Sigmoid colon (tissue), 7 donors: ENCODE measurements at places on chromosomes 12 and 14. TPM values are rescaled to one million over a fixed set of nuclear protein-coding genes. Genes with fewer than 3 reads are reported as not detected.

DNA sequence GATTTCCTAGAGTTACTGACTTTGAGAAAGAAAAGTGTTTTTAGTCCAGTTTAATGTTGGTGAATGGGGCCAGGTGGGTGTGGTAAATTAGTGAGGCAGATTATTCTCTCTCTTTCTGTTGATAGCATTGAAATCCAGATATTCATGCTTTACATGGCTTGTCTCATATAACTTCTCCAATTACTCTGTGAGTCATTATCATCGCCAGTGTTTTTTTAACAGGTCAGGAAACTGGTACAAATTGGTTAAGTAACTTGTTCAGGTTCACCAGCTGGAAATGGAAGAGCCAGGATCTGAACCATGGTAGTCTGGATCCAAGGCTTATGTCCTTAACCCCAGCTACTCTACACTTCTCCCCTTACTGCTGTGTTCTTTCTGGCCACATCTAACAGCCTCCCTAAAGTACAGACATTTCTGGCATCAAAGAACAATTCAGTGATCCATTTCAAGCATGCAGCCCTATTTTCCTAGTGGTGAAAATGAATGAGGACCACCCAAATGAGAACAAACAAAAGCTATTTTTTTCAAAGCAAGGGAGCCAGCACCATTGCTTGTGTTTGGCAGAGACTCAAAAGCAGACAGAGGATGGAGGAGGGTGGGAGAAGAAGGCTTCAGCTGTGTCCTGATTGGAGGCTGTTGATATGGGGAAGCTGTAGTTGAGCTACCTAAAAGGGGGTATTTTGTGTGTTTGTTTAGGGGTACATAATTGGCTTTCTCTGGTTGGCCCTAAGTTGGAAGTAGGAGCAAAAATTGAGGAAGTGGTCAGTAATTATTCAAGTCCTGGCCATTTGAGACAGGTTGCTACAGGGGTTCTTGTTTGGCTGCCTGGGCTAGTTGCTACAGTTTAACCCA is 1.7 kb downstream of the IRAK3 start:
- DNase-seq = no peak

DNA sequence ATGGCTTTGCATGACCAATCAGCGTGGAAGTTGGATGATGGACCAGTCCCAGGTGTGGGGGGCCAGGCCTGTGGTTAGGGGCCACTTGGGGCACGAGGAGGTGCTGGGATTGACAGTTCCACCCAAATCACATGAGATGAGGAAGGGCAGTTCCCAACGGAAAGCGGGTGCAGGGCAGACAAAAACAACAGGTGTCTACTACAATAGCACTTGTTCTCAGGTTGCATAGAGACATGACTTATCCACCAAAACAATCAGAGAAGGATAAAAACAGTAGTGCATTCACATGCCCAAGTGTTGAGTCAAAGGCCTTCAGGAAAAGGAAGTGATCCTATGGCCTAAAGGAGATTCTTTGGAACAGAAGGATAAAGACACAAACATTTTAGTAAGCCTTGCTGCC is 14.6 kb upstream of the EIF2B2 start:
- no peak for DNase-seq

DNA sequence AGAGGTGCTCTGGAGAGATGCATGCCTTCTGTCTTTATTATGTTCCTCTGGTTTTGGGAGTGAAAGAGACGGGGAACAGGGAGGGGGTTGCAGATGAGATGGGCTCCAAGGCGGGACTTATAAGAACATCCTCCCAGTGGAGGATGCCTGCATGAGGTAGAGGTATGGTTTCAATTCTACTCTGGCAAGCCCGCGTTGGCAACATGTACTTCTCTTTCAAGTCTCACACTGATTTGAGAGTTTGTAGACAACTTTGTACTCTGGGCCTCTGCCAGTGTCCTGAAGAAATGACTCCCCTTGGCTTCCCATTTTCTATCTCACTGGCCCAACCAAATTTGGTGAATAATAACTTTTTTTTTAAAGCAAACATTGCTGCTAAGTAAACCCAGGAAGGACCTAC is 121.3 kb downstream of the C12orf75 start:
- no peak for DNase-seq

GRCh38 chr12:118972982-118973381 is 8.4 kb upstream of the SRRM4 start:
- no peak for DNase-seq

- DNase-seq = no peak
These were observed 18.6 kb upstream of the CCDC198 start for GRCh38 chr14:57512220-57512619.

DNA sequence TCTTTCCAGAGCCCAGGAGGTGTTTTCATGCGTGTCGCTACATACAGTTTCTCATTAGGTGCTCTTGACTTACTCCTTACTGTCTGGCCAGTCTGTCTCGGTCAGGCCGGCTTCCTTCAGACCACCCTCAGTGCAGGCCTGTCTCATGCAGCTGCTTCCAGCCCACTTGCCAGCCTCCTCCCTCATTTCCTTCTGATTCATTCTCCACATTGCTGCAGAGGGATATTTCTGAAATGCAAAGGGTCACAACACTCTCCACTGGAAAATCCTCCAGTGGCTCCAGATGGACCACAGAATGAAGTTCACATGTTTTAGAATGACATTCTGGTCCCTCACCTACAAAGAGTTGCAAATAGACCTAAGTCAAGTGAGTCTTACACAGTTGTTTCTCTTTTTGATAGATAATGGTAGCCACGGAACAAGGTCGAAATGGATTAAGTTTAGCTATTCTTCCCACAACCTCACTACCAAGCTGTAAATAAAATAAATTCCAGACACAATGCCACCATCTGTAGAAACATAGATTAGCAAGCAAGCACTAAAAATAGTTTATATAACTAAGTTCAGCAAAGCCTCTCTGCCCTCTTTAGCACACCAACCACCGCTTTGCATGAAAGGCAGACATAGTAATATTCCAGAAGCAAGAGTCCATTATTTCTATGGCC is 146.9 kb downstream of the ESR2 start:
- DNase-seq = no peak

DNA sequence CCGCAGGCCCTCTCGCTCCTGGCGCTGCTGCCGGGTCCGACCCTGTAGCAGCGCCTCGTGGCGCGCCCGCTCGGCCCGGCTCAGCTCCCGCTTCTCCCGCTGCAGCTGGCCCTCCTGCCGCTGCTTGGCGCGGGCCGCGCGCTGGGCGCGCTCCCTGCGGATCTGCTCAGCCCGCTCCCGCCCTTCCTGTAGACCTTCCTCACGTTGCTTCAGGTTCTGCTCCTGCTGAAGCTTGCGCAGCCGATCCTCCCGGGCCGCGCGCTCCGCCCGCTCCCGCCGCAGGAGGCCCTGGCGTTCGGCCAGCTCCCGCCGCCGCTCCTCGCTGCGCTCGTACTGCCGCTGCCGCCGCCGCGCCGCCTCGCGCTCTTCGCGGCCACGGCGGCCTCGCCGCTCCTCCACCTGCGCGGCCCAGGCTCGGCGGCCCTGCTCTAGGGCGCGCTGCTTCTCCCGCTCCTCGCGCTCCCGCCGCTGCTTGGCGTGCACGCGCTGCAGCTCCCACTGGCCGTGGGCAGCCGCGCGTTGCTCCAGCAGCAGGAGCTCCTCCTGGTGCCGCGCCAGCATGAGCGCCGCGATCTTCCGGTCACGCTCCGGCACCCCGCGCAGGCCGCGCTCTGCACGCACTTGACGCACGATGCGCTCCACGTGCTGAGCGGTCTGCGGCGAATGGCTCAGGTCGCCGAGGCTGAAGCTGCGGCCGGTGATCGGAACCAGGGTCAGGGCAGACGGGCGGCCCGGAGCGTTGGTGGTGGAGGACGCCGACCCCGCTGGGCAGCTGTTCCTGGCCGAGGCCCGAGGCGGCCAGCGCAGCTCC is 2.4 kb downstream of the CCDC177 start:
- no peak for DNase-seq

DNA sequence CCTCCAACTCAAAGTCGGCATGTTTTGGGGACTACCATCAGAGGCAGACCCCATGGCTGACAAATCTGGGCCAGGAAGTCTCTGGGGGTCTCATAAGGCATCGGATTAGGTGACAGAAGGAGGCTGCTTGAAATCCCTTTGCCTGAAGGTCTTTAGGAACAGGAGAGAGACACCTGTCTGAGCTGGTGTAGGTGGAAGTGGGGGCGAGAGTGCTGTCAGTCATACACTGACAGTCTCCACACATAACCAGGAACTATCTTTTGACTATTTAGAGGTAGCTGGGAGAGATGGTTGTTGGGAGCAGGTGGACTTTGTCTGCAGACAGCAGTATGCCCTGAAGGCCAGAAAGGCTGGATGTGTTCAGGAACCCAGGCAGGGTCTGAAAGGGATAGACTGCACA is 98.7 kb downstream of the PRMT8 start:
- peak; percentile 15 for DNase-seq

GRCh38 chr12:127286281-127286680 is 980.7 kb upstream of the TMEM132C start:
- no peak for DNase-seq

DNA sequence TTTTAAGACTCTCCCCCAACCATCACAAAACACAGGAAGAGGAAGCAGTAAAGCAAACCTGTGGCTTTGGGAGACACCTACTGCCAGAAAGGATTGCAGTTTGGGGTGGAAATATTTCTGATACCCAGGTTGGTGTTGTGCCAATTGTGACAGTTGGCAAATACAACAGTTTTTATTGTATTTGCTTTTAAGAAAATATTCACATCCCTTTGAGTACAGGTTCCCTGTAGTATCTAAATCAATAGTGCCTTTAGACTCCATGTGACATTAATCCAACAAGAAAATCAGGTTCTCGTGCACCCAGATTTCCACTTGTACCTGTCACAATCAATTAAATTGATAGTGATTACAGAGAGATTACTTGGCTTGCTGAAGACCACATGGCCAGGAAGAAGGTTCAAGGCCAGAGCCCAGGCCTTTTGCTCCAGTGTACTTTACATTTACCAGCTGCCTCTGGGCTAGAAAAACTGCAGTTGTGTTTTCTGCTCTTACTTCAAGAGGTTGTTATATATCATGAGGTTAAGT is 361.2 kb downstream of the ATP23 start:
- no peak for DNase-seq

- no peak for DNase-seq
These were observed 95.2 kb downstream of the EGLN3 start for GRCh38 chr14:33855672-33856071.

DNA sequence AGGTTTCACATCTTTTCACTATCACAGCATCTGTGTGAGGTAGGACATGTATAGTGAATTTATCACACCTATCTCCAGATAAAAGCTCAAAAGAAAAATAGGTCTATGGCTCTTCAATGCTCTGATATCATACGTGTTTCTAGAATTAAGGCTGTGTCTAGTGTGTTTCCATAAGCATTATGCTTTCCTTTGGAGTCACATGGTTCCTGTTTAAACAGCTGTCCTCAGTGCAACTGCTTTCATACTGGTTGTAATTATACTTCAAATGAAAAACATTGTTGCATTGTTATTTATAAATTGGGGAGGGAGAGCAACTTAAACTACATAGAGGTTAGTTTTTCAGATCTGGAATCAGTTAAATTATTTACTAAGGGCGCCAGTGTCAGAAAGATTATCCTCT is 151.6 kb downstream of the SYT1 start:
- DNase-seq = no peak

DNA sequence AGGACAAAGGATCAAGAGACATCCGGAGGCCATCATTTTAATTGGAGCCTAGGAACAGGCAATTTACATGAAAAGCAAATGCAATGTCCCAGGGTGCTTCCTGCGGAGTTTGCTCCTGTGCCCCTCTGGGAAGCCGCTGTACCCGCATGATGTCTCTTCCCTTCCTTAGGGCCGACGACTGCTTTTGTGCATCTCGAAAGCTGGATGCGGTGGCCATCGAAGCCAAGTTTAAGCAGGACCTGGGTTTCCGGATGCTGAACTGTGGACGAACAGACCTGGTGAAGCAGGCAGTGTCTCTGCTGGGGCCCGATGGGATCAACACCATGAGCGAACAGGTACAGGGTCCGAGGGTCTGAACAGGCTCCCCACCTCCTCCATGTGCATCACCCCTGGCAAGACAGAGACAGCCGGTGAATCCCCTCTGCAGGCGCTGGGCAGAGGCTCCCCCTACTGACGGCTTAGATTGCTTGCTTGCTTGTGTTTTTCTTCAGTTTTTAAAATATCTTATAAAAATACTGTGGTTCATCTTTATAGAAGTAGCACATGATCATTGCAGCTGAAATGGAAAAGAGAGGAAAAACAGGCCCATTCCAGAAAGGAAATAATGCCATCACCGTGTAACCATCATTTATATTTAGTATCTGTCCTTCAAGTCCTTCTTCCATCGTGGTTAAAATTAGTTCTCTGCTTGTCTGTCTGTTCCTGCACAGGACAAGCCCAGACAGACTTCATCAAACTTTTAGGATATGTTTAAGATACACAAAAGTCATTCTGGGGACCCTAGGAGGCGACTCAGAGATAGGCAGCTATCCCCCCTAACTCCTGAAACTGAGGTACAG is 75.4 kb upstream of the PWP1 start:
- DNase-seq = no peak

GRCh38 chr12:22625762-22626294 is 857 bp downstream of the ETNK1 start:
- peak; percentile 66 for DNase-seq

DNA sequence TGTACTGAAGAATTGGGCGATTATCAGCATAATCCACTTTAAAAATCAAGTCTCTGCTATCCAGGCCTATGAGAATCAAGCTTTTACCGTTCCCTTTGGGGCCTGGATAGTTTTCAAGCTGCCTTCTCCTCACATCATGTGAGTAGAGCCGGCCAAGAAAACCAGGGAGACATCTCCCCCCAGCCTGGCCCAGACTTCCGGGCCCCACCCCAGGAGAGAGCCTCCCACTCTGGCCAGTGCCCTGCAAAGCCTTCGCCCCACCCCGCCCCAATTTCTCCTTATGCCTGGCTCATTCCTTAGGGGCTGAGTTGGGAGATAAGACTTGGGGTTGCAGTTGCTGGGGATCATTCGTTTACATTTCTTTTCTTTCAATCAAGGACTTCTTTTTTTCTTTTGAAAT is 1.4 kb upstream of the TMEM132C start:
- no peak for DNase-seq

DNA sequence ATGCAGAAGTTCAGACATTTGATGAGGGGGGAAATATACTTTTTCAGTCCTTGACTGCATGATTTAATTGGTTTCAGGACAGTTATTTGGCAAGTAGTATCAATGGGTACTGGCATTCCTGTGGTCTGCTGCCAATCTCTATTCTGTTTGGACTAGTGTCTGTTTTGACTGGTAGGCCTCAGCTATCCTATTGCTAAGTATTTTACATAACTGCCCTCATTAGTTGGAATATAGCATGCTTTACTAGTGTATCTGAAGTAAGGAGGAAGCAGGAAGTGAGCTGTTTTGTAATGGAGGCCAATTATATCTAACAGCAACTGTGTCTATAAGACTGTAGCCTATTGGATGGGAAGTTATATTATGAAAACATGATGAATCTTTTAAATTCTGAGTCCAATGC is 104.3 kb downstream of the FLRT2 start:
- no peak for DNase-seq

GRCh38 chr12:7695237-7695560 is 376 bp downstream of the GDF3 start:
- DNase-seq = no peak

- no peak for DNase-seq
These were observed 13.4 kb upstream of the PCNX1 start for GRCh38 chr14:70893858-70894291.

Gene GLS2
- 0.71 TPM for total RNA-seq

Gene RIPK3
- 12.5 TPM for total RNA-seq

Gene ANKRD33
- total RNA-seq = not detected

Gene KRT71
- not detected for total RNA-seq

Gene NRIP2
- total RNA-seq = 1.1 TPM

Gene CISTR
- not detected for total RNA-seq

Gene PIWIL1
- total RNA-seq = not detected

Gene GLT1D1
- total RNA-seq = 0.49 TPM

Gene PTPN21
- total RNA-seq = 13.7 TPM
